Psoas muscle (tissue), 8 donors: ENCODE measurements at places on chromosomes 7 and 10. TPM values are rescaled to one million over a fixed set of nuclear protein-coding genes. Genes with fewer than 3 reads are reported as not detected.

Gene FAM25A
- total RNA-seq = not detected

Gene SFRP5
- not detected for total RNA-seq

Gene FGFBP3
- 2.2 TPM for total RNA-seq

Gene GPR141
- not detected for total RNA-seq

Gene SLC18A3
- not detected for total RNA-seq

Gene SCIN
- 0.11 TPM for total RNA-seq

Gene RBP3
- total RNA-seq = not detected

Gene PRSS37
- not detected for total RNA-seq

Gene C10orf53
- not detected for total RNA-seq

Gene ADCY1
- total RNA-seq = 2.2 TPM

Gene ELFN1
- total RNA-seq = 0.64 TPM

- peak; percentile 90 for DNase-seq
Measured at GRCh38 chr7:4725014-4725849, 43.1 kb downstream of the FOXK1 start.

DNA sequence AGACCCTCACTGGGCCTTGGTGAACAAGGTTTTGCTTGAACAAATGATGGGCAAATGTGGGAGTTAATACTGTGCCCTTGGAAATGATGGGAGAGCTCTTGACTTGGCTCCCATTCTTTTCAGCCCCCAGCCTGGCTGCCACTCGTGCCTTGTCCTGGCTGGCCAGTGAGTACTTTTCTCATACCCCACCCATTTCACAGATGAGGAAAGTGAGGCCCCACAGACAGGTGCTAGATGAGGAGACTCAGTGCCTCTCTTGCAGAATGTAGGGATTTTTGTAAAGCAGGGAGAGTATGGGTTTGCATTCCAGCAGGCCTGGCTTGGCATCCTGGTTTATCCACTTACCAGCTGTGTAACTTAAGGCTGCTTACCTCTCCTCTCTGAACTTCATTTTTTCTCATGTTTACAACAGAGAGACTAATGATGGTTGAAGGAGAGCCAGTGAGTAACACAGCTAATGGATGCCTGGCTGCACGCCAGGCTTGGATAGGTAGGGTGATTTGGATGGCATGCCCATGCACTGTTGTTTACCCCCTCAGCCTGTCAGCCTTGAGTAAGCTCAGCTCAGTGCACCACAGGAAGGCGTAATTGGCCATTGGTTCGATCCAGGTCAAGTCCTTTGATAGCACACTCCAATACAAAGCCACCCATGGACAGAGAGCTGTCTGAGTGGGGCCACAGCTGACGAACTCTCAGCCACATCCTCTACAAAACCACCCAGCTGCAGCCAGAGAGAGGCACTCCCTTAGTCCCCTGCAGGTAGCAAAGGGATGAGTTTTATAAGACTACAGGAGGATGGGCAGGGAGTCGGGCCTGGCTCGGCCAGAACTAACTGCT lies 436.8 kb downstream of the RPS24 start:
- no peak for DNase-seq

DNA sequence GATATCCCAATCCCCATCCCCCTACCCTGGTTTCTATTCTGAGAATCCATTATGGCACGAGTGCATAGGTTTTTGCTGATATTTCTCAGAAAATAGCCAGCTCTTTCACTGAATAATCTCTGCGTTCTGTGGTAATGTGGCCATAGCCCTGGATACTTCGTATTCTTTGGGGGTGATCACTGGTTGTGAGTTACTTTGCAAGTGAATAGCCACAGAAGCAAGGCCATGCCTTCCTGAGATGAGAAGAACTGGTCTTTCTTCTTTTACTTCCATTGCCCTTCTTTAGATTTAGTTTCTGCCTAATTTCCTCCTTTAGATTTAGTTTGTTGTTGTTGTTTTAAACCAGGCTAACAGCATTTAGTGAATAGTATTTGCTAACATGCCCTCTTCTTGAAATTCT lies 323.4 kb downstream of the CDC14C start:
- DNase-seq = no peak

DNA sequence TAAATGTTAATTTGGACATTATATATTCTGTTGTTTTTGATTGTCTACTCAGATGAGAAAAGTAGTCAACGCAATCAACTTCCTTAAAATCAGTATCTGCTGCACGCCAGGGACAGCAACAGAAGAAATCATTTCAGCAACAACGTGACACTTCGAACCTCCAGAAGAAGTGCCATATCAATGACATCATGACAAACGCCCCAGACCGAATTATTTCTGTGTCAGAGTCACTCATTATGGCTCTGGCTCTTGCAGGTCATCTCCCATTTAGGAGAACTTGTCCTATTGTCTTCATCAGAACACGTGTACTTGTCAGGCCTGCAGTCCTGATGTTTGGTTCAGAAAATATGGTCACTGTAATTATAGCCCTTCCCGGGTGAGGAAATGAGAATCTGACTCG lies 276.3 kb downstream of the ADARB2 start:
- no peak for DNase-seq

- DNase-seq = no peak
Measured at GRCh38 chr7:26387731-26388130, 96.1 kb downstream of the SNX10 start.

GRCh38 chr10:77679217-77679616 lies 41.6 kb upstream of the KCNMA1 start:
- no peak for DNase-seq

DNA sequence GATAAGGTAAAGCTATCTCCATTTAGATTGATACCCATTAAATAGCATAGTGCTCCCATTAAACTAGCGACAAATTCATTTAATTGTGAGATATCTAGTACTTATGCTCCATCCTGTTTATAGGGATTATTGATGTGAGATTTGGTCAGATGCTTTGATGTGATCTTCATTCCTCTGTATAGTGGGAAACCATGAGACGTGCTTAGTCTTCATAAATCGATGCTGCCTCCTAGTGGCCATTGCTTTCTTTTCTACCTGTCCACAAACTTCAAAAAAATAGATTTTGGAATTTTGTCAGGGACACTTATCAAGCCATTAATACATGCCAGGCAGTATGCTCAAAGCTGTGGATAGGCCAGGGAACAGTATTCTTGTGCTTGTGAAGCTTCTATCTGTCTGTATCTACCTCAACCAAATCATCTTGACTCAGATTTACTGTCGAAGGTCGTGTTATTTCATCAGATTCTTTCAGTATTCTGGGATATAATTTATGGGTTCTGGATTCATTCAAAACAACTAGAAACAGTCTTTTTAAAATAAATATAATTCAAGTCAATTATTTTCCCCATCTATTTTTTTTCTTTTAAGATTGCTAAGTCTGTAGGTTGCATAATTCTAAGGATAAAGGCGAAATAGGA lies 12.0 kb downstream of the LSM8 start:
- DNase-seq = no peak

- no peak for DNase-seq
Measured at GRCh38 chr7:50477640-50478039, 27.5 kb upstream of the FIGNL1 start.

DNA sequence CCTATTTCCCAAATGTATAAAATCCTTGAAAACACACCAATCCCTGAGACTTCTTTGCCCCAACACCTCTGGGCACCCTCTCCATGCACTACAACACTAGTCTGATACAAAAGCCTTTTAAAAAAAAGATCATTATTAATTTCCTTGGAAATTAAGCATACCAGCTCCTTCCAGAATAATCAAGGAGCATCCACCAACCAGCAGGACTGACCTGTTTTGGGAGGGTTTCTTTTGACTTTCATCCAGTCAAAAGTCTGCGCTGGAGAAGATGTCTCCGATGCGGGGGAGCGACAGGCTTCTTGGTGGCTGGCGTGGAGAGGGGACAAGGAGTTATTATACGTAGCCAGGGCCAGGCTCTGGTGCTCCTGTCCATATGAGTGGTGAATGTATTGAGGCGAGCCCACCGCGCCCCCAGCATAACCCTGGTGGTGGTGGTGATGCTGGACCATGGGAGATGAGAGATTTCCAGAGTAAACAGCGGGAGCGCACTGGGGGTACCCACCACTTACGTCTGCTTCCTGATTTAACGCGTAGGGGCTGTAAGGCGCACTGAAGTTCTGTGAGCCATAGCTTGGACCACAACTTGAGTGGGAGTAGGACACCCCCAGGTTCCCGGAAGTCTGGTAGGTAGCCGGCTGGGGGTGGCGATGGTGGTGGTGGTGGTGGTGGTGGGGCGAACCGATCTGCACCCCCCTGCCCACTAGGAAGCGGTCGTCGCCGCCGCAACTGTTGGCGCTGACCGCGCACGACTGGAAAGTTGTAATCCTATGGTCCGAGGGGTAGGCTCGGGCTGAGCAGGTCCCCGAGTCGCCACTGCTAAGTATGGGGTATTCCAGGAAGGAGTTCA lies 527 bp downstream of the HOXA1 start:
- DNase-seq = peak; percentile 34

DNA sequence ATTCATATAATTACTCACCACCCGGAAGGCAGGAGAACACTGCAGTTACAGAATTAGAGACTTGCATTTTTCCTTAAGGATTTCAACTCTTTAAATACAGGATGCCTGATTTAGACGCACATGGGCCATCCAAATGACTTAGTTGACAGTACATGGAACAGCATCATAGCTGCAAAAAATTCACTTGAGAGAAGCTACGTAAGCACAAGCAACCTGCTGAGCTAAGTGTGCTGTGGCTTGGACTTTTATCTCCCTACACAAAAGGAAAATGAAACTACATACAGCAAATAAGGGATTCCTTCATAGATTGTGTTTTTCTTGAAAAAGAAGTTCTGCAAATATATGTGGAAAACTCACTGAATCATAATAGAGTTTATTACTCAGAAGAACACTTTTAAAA lies 152.6 kb downstream of the POU6F2 start:
- DNase-seq = no peak

- DNase-seq = no peak
Measured at GRCh38 chr10:61000769-61001730, 57.1 kb upstream of the RHOBTB1 start.

GRCh38 chr7:1963575-1963974 lies 269.2 kb downstream of the MAD1L1 start:
- no peak for DNase-seq

GRCh38 chr7:99383791-99384370 lies 9.4 kb downstream of the ARPC1B start:
- no peak for DNase-seq
